T-cell (primary cell): ENCODE measurements at places on chromosomes 7 and 10. TPM values are rescaled to one million over a fixed set of nuclear protein-coding genes. Genes with fewer than 3 reads are reported as not detected.

- no peak overlapping the region for H3K4me3 ChIP-seq
- peaks cover 10% of the 10 kb centered on the region for H3K4me1 ChIP-seq
- no peak for DNase-seq
- H3K36me3 ChIP-seq = no peaks in the 10 kb centered on the region
- no peak overlapping the region for H3K27ac ChIP-seq
- no peaks in the 10 kb centered on the region for H3K27me3 ChIP-seq
Observed at GRCh38 chr10:77037735-77038403, 599.7 kb downstream of the KCNMA1 start.

GRCh38 chr10:79452174-79452611 is 6.8 kb upstream of the ZCCHC24 start:
- H3K36me3 ChIP-seq = no peaks in the 10 kb centered on the region
- no peaks in the 10 kb centered on the region for H3K4me1 ChIP-seq
- H3K4me3 ChIP-seq = no peak overlapping the region
- no peak overlapping the region for H3K27ac ChIP-seq

- H3K27me3 ChIP-seq = no peaks in the 10 kb centered on the region
- DNase-seq = no peak
- no peak overlapping the region for H3K4me3 ChIP-seq
- H3K27ac ChIP-seq = no peak overlapping the region
- no peaks in the 10 kb centered on the region for H3K4me1 ChIP-seq
- H3K36me3 ChIP-seq = no peaks in the 10 kb centered on the region
Observed at GRCh38 chr7:127786184-127786583, 134.2 kb downstream of the SND1 start.

GRCh38 chr10:132136097-132136521 is 50.6 kb upstream of the DPYSL4 start:
- H3K27ac ChIP-seq = no peak overlapping the region
- H3K4me1 ChIP-seq = no peaks in the 10 kb centered on the region
- DNase-seq = no peak
- no peaks in the 10 kb centered on the region for H3K36me3 ChIP-seq
- no peak overlapping the region for H3K4me3 ChIP-seq

DNA sequence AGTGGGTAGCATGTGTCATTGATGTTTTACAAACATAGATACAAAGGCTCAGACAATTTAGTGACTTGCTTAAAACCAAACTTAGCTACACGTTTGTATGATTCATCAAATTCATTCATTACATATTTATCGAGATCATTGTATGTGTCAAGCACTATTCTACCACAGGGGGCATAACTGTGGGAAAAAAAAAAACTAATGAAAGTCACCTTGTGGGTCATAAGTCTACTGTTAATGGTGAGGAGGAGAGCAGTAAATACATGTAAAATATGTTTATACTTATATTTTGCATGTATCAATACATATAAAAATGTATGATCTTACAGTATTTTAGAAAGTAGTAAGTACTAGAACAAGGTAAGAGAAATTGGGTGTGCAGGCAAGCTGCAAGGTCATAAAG is 933.8 kb downstream of the IPMK start:
- H3K4me1 ChIP-seq = no peaks in the 10 kb centered on the region
- H3K27ac ChIP-seq = no peak overlapping the region
- no peaks in the 10 kb centered on the region for H3K27me3 ChIP-seq
- DNase-seq = no peak

The ARMC3 gene
- not detected for total RNA-seq
